Amniotic epithelial cell (primary cell): ENCODE measurements at places on chromosomes 2 and 18.

GRCh38 chr18:44973282-44973681 lies 292.6 kb downstream of the SETBP1 start:
- no peak for DNase-seq

DNA sequence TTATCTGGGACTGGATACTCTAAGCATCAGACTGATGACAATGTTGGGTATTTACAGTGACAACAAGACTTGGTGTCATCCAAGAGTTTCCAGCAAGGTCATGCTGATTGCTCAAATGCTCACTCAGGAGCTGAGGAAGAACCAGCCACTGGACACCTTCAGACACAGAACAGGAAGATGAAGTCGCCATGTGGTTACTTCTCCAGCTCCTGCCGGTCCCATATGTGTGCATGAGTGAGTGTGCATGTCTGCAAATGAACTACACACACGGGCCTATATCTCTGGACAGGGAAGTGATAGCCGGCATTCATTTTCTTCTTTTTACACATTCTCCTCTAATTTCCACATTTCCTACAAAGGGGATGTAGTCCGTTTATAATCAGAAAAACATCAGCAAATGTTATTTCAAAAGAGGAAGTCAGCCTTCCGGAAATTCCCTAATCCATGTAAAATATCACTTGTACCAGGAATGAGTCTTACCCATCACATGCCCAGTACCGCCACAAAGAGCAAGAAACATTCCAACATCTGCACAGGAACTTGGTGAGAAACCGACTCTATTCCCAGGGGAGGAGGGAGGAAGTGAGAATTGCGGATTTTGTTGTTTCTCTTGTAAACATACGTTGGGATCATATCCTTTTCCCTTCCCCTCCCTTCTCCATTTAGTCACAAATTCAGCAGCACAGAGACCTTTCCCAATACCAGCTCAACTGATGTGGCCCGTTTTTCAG lies 10.8 kb downstream of the RFX8 start:
- peak; percentile 88 for DNase-seq

DNA sequence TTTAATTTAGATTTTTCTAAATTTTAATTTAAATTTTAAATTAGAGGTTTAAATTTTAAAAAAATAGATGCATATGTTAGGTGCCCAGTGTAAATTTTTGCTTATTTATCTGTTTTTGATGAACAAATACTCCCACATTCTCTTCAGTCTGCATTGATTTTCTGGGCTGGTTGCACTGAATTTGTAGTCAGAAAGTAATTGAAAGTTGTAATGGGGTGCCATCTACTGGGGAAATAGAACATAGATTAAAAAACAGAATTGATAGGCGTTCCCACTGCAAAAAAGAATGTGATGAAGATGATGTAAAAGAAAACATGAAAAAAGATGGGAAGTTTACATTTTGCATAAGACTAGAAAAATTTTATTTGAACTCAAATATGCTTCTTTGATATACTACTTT lies 51.7 kb upstream of the CCDC85A start:
- DNase-seq = peak; percentile 58

- DNase-seq = no peak
Observed at GRCh38 chr2:12504443-12504842, 212.3 kb upstream of the TRIB2 start.

DNA sequence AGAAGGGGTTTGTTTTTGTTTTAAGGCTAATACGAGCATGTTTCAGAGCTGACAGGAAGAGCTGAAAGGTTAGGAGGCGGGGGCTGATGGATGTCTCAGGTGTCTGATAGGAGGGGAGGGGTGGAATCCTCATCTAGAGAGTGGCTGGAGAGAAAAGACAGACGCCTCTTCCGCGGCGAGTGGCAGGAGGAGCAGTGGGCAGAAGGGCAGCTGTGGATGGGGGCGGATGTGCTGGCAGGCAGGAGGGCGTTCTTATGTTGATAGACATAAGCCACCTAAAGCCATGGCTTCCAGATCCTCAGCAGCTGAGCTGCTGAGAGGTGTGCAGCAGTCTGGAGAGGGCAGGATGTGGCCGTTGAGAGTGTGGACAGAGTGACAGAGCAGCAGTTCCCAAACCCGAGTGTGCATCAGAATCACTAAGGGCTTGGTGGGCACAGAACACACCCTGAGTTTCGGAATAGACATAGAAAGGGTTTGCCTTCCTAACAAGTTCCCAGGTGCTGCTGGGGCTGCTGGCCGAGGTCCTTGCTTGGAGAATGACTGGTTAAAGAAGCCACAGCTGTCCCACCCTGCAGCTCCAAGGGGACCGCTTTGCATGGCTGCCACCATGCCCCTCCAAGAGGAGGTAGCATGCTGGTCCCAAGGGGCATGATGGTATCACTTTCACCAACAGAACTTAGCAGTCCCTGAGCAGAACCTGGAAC lies 3.0 kb upstream of the ITM2C start:
- DNase-seq = no peak

- DNase-seq = no peak
Observed at GRCh38 chr2:241036964-241037421, 38.6 kb downstream of the SNED1 start.

GRCh38 chr18:55356815-55357214 lies 231.2 kb downstream of the TCF4 start:
- DNase-seq = no peak

- peak; percentile 33 for DNase-seq
Observed at GRCh38 chr18:24019641-24020331, 5.2 kb downstream of the TTC39C start.

DNA sequence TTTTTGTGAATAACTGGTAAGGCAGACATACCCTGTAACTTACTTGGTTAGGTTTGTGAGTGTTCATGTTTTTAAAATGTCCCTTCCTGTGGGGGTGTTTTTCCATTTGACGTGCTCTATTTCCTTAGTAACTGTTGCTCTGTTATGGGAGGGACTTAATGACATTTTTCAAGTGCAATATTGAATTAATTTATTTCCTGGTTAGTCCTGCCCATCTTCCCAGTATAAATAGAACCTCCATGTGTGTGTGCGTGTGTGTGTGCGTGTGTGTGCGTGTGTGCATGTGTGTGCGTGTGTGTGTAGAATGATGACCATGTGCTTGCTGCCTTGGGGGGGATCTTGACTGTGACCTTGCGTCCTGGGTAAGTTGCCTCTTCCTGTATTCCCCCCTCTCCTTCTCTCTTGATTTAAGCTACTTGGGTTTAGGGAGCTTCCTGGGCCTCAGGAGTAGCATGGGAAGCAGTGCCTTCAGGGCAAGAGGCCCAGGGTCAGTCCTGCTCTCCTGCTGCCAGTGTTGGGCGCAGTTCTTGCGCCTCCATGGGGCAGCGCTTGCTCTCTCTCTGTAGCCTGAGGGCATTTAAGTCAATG lies 163.9 kb downstream of the LDLRAD4 start:
- DNase-seq = peak; percentile 51

DNA sequence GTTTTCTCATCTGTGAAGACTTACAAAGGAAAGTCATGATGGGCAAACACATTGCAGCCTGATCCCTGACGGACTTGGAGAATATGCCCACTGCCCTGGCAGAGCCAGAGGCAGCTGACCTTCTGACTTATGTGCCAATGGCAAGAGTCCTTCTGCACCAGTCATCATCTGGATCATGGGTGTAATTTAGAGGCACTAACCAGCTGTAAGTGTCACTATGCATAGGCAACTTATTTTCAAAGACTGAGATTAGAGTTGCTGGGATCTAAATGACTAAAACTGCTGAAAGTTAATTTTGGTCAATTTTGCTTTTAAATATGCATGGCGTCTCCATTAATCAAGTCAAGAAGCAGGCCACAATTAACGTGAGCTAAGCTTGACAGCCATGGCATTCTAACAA lies 261.2 kb downstream of the BCL11A start:
- no peak for DNase-seq

DNA sequence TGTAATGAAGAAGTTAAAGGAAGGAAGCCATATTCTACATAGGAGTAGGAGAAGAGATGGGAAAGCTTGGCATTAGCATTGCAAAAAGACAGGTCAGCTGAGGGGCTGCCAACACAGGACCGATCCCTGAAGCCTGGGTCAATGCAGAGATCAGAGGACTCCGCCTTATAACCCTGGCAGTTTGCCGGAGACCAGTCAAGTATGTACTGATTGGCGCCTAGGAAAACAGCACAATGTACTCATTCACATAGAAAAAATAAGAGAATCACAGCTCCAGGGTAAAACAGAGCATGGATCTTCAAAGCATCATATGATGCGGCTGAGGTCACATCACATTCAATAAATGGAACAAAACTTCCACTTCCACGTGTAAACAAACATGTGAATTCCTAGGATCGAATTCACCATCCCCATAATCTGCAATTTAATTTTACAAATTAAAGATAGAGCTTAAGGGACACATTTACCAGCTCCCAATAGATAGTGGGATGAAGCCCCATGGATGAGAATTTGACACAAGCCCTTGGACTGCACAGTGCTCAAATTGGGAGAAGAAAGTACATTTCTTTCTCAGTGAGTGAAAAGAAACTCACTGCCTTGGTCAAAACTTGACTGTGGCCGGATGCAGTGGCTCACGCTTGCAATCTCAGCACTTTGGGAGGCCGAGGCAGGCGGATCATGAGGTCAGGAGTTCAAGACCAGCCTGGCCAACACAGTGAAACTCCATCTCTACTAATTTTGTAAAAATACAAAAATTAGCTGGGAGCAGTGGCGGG lies 135.0 kb upstream of the KLHL14 start:
- no peak for DNase-seq

- DNase-seq = peak; percentile 2
Observed at GRCh38 chr2:184444217-184444616, 154.1 kb upstream of the ZNF804A start.

GRCh38 chr2:240886023-240886565 lies 9.9 kb downstream of the MAB21L4 start:
- DNase-seq = no peak

DNA sequence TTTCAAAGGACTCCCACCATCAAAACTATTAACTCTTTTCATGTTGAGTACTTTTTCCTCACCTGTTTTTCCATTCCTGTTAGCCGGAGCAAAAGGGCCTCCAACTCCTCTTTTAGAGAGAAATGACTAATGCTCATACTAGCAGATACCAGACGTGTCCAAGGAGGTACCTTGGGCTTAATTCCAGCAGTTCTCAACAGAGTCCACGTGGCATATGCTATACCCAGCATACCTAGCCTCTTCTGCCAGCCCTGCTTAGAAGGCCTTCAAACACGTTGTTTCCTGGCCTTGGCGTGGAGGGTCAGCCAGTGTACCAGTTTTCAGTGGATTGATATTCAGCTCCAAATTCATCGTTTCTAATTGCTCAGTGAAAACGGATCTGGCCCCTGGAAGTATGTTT lies 123.9 kb downstream of the MGAT5 start:
- DNase-seq = peak; percentile 34

DNA sequence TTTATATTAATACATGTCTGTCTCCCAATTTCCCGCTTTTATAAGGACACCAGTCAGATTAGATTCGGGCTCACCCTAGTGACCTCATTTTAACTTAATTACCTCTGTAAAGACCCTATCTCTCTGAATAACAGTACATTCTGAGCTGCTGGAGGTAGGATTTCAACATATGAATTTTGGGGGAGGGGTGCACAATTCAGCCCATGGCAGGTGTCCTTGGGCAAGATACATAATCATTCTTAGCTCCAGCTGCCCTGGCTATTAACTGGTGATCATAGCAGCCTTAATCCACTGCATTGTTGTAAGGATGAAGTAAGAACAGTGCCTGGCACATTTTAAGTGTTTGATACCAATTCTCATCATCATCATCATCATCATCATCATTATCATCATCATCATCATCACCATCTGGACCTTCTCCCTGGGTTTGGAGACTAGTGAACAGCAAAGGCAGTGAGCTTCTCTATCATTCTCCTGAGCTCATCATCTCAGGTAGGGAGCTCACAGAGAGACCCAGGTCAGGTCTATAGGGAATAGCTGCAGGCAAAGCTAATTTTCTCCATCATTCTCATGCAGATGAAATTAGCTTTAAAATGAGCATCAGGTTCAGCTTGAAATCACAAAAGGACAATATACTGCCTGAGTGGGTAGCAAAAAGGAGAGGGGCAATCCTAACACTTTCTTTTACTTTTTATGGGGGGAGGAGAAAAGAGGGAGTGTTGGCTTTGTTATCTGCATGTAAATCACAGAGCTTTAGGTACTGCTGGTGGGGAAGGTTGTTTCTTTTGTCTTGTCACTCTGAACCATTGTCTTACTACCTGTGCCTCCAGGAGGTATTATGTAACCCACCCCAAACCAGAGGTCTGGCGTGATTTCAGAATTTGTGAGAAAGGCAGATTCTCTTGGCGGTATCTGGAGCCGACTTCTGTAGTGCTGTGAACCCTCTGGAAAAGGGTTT lies 125.5 kb upstream of the SPRED2 start:
- no peak for DNase-seq
